ENCODE measurements at places on chromosomes 1 and 21. TPM values are rescaled to one million over a fixed set of nuclear protein-coding genes. Genes with fewer than 3 reads are reported as not detected.

PLXNA2 gene
- total RNA-seq, result 80.1 TPM

GRCh38 chr1:234721476-234722269 lies 111.7 kb upstream of the IRF2BP2 start:
- no peak for DNase-seq

GRCh38 chr21:45423201-45423955 lies 18.4 kb downstream of the COL18A1 start:
- DNase-seq, result no peak

- DNase-seq, result no peak
Measured at GRCh38 chr1:45785583-45785982, 17.8 kb upstream of the MAST2 start.

DNA sequence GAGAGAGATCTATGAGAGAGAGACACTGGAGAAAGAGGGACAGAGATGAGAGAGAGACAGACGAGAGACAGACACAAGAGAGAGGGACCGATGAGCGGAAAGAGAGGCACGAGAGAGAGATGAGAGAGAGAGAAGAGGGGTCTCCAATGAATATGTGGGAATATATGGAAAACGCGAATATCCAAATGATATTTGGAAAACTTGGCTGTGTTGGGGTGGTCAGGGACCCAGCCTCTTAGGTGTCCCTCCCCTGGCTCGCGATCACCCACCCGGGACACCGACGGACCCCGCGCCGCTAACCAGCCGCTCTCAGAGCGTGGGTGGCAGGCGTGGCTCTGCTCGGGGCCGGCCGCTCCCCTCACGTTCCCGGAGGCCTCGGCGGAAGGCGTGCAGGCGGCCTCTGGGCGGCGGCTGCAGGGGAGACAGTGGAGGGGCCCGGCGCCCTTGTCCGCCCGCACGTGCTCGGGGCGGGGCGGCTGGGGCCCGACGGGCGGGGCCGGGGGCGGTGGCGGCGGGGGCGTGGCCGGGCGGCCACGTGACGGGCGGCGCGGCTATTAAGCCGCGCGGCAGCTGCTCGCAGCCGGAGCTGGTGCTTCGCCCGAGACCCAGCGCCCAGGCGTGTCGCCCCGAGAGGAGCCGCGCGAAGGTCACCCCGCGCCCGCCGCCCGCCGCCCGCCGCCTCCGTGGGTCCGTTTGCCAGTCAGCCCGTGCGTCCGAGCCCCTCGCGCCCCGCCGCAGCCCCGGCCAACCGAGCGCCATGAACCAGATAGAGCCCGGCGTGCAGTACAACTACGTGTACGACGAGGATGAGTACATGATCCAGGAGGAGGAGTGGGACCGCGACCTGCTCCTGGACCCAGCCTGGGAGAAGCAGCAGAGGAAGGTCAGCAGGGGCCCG lies at the start of gene ACTN2:
ACTN2 (plus strand) TSS at position 583 of the 898 bp plus-strand sequence; CDS start at position 758, 175 bp downstream.
- DNase-seq, result peak; percentile 76
